ENCODE measurements at places on chromosomes 12 and 14.

- DNase-seq, result no peak
These were observed 165.4 kb downstream of the GCH1 start for GRCh38 chr14:54737132-54737711.

DNA sequence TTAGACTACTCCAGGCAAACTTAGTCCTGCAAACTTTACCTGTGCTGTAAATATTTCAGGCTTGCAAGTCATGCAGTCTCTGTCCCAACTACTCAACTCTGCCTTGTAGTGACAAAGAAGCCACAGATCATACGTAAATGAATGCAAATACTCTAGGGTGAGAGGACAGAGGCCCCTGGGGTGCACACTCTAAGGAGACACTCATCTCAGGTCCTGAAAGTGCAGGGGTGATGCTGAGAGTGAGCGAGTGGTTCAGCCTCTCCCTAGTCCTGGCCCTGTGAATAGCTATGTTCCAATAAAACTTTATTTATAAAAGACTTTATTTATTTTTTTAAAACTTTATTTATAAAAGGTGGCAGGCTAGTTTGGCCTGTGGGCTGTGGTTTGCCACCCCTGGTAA lies 34.9 kb downstream of the HCAR2 start:
- DNase-seq, result no peak

- no peak for DNase-seq
These were observed 59.3 kb upstream of the SCAF11 start for GRCh38 chr12:46049665-46050064.

DNA sequence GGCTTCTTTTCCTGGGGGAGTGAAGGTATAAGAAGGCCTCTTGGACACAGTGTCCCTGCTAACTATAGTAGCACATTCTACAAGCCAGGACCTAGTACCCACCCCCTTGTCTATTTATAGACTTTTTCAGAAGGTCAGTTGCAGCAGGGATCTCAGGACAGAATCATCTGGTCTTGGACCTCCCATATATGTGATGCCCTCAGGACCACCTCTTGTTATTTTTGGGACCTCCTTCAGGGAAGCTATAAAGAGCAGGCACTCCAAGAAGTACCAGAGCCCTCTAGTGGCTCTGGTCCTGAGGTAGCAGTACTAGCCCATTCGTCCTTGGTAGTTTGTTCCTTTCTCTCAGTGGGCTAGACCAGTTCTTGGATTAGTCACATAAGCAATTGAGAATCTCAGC lies 4.3 kb downstream of the COQ10A start:
- no peak for DNase-seq

- DNase-seq, result no peak
These were observed 42.2 kb upstream of the DBX2 start for GRCh38 chr12:45093051-45093450.

DNA sequence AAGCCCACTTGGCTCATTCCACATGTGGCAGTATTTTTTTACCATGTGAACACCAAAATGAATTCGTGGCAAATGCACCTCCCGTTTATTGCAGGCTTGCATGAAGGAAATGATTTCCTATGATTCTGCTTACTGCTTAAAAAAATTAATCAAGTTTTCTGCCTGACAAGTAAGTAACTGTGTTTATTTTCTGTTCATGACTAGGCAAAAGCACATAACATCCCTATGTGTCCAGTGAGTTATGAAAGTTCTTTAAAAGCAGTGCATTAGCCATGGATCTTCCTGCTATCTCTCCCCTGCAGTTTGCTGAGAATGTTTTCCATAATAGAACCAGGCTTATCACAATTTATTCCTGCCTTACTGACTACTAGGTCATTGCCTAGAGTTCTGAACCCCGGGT lies 20.4 kb downstream of the GPR65 start:
- DNase-seq, result no peak

DNA sequence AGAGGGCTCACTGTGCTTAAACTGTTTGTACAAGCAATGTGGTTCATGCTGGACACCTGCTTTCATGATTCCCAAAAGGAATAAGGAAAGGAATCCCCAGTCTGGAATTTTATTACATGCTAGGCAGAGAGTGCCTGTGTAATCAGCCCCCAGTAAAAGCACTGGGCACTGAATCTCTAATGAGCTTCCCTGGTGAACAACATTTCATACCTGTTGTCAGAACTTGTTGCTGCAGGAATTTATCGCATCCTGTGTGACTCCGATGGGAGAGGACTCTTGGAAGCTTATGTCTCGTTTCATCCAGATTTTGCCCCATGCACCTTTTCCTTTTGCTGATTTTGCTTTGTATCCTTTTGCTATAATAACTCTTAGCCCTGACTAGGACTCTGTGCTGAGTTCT lies 190.2 kb upstream of the HMGA2 start:
- no peak for DNase-seq

DNA sequence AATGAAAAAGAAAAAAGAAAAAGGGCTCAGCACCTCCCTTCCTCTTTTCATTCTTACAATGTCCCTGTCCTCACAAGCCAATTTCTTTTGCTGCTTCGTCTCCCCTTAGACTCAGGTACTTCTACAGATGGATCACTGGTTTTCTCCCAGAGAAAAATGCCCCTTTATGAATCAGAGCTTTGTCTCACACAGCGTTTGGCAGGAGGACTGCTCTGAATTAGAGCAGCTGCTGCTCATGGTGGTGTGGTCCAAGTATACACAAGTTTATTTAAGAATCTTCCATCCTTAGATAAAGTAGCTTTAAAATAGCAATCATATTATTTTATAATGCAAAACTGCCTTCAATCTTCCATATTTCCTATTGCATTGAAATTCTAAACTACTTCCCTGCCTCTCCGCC lies 80.3 kb downstream of the SLC8A3 start:
- no peak for DNase-seq

DNA sequence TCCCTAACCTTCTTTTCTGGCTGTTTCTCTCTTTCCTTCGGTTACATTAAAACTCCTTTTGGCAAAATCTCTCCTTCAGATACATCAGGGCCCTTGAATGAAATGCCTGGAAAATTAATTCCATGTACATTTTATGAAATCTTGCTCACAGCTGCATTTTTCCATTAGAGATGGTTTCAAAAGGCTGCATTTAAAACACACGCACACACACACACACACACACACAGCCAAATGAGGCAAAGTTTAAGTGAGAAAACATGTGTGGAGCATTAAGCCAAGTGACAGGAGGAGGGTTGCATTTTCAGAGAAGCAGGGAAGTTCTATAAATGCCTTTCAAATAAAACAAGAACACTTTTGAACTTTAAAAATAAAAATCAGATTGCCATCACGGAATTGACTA lies 216.4 kb downstream of the LRIG3 start:
- DNase-seq, result no peak

- no peak for DNase-seq
These were observed 48.0 kb downstream of the AKAP6 start for GRCh38 chr14:32377046-32377646.

DNA sequence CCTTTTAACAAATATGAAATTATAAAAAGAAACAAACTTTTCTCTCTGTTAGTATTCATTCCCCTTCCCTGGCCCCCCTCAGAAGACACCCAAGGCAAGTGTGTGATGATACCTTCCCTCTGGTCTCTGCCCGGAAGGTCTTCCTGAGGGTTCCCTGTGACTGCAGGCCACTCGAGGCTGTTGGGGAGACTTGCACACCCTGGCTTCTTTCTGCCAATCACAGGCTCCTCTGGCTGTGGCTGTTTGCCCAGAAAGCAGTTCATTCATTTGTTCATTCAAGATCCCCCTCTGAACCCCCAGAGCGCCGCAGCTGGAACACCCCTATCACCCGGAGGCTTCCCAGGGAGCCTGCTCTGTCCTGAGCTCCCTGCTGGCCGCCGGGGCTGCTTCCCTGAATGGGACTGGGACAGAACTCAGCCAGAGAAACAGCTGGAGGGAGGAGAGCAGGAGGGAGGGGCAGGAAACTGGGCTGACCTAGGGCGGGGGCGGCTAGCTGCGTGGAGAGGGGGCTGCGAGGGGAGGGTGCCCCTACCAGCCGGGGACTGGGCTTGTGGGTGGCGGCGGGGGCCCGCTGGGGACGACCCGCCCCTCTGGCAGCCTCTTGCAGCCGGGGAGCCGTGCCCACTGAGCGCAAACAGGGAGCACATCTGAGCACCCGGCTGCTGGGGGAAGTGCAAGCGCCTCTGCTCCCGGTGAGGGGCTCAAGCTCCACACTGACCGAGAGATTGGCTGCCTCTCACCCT lies at the start of gene CMKLR1:
Gene CMKLR1 (minus strand): TSS at position 397 of the 743 bp plus-strand sequence. CDS start 45,720 bp downstream, outside the sequence.
- DNase-seq, result no peak

- no peak for DNase-seq
These were observed 31.9 kb downstream of the CDKL1 start for GRCh38 chr14:50364792-50365191.

- DNase-seq, result no peak
These were observed 69.0 kb downstream of the ZFP36L1 start for GRCh38 chr14:68723808-68724268.

GRCh38 chr12:68910128-68910527 lies 22.8 kb downstream of the CPM start:
- DNase-seq, result no peak

DNA sequence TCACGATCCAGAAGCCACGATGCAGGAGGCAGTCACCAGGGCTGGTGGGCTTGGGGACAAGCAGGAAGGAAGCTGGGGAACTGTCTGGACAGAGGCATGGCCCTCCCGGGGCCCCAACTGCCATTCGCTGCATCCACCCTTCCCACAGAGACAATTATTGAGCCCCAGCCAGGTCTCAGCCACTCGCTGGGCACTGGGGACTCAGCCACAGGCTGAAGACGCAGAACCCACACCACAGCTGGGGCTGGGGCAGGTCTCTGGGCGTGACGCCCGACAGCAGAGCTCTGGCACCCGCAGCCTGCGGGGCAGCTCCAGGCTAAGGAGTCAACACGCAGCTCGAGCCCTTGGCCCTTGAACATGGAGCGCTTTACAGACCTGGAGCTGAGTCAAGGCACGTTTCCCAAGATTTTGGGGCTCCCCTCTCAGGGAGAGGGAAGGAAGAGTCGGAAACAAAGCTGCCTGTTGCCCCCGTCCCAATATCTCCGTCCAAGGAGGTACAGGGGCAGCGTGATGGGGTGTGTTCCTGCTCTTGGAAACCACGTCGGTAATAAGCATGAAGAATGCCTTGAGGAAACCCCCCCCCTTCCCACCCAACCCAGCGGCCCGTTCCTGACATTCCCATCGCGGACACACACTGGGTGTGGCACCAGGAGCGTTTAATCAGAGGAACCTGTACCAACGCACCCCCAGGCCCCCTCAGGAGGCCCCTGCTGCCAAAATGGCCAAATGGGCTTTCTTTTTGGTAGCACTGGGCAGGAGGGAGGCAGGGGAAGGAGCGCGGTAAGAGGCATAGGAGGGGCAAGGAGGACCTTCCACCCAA lies 6.7 kb downstream of the RIMBP2 start:
- no peak for DNase-seq

GRCh38 chr12:42589465-42590329 lies at the start of gene PRICKLE1:
PRICKLE1 (minus strand) TSS chr12:42589746; CDS start chr12:42472516, 117,230 bp downstream.
- DNase-seq, result no peak

GRCh38 chr12:56188131-56188777 lies 1.0 kb downstream of the SMARCC2 start:
- no peak for DNase-seq

GRCh38 chr12:94089891-94090290 lies 58.5 kb upstream of the PLXNC1 start:
- DNase-seq, result no peak

- peak; percentile 47 for DNase-seq
These were observed 283.3 kb upstream of the PWP1 start for GRCh38 chr12:107402041-107403022.

GRCh38 chr12:116684891-116685290 lies 53.0 kb downstream of the SPRING1 start:
- no peak for DNase-seq

DNA sequence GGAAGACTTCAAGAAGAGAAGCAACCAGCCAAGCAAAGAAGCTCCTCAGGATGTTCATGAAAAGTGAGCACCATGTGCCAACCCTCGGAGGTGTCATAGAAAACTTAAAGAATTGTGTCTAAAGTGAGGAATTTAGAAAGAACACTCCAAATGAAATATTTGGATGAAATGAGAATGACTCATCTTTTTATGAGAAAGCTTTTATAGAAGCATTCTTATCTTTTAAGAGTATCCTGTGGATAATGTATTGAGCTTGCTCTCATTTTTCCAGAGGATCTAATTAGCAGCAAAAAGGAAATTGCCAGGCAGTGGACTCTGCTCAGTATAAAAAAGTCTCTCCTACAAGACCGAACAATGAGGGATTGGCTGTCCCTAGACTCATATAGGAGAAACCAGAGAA lies 454.9 kb downstream of the LRIG3 start:
- no peak for DNase-seq

DNA sequence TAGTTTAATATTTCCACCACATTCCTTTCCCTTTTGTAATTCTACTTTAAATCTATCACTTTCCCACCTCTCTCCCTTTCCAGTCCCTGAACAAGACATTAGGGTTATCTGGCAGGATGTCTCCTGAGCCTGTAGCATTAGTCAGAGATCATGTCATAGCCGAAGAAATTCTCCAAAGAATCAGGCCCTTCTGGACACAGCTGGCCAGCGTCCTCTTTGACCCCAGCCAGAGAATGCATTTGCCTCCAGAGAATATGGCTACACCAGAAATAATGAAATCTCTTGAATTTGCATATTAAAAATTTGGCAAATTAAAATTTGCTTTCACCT lies 56.7 kb downstream of the NTF3 start:
- no peak for DNase-seq

Measured in activated effector memory CD4-positive, alpha-beta T cell treated with Interleukin-2 at 50 U/mL for 16 hours (primary cell).